ENCODE measurements at places on chromosomes 2 and 18.

DNA sequence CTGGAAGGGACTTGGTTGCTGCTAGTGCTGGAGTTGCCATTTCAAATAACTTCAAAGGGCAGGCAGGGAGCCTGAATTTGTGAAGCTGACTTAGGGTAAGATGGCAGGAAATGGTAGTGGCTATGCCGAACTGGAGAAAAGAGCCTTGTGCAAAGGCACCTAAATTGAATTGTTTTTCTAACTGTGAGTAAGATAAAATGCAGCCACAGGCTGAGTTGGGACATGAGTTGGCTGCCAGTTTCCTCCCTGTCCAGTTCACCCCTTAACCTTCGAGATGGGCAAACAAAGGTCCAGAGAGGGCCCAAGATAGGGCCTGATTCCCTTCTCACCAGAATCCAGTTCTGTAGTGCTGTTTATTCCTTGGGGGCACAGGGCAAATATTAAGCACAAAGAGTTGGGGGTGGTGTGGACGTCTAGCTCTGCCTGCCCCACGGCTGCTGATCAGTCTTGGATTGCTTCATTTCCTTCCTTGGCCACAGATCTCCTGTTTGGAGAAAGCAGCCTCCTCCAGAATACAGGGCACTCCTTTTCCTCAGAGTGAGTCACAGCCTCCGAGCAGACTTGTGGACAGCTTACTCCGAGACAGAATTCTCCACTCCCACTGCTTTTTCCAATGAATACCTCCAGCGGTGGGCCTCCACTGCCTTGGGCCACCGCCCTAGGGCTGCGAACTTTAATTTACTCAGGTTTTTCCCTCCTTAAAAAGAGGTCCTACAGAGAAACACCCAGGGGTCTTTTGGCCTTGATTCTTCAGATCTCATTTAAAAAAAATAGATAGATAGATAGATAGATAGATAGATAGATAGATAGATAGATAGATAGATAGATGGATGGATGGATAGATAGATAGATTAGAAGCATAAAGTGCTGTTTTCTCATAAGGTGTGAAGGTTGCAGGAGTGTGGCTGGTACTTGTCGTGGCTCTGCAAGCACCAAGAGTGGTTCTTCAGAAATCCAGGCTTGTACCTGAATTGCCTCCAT lies 18.4 kb upstream of the SLC20A1 start:
- no peak for DNase-seq

DNA sequence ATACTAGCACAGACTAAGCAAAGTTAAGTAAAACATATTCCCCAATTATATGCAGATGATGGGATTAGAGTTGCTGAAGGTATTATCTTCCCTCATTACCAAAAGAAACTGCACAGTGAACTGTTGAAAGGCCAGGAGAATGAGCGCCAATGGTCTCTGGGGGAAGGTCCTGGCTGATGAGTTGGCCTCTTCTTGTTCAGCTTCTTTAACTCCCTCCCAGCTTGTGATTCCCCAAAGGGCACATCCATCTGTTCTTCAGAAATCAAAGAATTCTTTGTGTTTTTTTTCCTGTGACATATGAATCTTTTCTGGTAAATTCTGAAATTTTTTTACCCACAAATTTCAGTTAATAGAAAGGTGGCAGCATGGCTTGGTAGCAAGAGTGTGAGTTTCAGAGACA lies 667.6 kb downstream of the CNTNAP5 start:
- no peak for DNase-seq

- no peak for DNase-seq
Measured at GRCh38 chr2:239824046-239824694, 201.0 kb downstream of the NDUFA10 start.

DNA sequence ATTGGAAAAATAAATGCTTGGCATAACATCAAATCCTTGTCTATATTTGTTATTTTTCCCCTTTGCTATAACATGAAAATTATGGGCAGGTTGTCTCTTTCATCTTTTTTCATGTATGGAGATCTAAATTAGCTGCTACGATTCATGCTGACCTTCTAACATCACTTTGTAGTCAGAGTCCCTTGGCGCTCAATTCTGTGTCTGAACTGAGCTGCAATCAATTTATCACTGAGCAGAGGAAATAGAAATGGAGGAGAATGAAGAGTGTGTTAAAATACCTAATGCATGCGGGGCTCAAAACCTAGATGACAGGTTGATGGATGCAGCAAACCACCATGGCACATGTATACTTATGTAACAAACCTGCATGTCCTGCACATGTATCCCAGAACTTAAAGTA lies 168.9 kb downstream of the CDH7 start:
- no peak for DNase-seq

DNA sequence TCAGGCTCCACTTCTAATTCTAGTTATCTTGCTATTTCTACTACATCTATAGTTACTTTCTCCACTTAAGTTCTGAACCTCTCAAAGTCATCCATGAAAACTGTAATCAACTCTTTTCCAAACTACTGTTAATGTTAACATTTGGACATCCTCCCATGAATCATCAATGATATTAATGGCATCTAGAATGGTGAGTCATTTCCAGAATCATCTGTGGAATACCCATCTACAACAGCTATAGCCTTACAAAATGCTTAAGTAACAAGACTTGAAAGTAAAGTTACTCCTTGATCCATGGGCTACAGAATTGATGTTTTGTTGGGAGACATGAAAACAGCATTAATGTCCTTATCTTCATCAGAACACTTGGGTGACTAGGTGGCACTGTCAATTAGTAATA lies 35.4 kb downstream of the BARD1 start:
- DNase-seq = no peak

DNA sequence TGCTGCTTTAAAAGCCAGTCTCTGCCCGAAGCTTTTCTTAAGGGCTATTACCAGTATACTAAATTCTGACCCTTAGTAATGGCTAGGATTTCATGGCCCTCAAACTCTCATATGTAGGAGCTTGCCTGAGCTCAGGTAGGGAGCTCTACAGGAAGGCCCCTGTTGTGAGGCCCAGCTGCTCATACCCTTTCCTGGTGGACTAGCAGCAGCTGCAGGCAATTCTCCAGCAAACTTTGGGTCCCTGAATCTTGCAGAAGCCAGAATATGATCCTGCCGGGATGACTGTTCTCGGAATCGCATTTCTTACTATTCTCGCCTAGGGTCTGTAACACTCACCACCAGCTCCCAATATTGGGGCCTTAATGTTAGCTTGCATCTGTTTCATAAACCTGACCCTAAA lies 106.4 kb upstream of the SERTAD2 start:
- DNase-seq = no peak

GRCh38 chr18:77020561-77020960 lies 112.0 kb downstream of the MBP start:
- no peak for DNase-seq

DNA sequence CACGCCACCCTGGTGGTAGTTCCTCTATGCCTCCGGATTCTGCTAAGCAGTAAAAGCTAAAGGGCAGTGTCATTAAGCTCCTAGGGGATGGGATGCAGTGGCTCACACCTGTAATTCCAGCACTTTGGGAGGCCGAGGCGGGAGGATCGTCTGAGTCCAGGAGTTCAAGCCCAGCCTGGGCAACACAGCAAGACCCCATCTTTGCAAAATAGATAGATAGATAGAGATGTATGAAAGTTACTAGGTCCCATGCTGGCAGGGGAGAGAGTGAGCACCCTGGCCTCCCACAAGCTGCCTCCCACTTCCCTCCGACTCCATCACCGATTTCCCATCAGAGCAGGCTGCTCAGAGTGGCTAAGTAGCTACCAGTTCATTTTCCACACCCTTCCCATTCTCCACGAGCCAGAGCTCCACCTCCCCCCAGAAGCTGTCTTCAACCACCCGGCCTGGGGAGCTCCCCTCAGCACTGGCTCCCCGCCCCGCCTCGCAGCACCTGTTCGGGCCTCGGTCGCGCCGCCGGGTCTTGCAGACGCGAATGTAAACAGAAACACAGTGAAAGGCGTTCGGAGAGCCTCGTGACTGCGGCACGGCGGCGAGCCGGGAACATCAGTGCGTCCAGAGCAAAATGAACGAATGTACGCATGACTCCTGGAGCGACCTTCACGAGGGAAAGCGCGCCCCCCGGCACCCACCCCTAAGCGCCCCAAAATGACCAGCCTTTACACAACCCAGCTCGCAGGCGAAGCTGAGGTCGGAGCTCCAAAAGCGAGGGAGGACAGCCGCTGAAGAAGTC lies 598 bp upstream of the CEP68 start:
- DNase-seq = peak; percentile 85

- no peak for DNase-seq
Measured at GRCh38 chr2:123500346-123500745, 524.7 kb upstream of the CNTNAP5 start.

- DNase-seq = no peak
Measured at GRCh38 chr18:75723521-75724340, 296.2 kb upstream of the SMIM21 start.

DNA sequence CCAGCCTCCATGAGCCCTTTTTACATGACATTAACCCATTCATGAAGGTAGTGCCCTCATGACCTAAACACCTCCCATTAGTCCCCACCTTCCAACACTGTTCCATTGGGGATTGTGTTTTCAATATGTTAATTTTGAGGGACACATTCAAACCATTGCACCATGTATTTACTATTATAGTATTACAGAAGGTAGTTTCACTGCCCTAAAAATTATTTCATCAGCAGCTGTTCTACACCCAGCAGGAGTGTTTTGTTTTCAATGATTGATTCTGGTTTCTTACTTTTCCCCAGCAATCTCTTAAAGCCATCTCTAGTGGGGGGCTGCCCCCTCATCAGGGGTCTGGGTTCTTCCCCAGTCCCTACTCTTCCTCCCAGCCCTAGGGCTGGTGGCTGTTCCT lies 71.9 kb downstream of the CERS6 start:
- no peak for DNase-seq

DNA sequence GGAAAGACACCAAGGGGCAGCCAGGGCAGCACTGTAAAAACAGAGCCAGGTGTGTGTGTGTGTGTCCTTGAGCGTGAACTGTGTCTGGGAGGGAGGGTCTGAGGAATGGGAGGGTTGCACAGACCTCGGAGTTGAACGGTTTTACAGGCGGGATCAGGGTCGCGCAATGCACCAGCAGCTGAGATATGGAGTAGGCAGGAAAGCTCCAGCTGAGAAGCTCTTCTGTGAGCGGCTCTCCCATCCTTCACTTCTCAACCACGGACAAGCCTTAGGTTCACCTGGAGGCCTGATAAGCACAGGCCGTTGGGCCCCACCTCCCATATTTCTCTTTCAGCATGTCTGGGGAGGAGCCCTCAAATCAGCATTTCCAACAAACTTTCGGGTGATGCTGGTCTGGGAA lies 12.1 kb downstream of the SERTAD2 start:
- no peak for DNase-seq

DNA sequence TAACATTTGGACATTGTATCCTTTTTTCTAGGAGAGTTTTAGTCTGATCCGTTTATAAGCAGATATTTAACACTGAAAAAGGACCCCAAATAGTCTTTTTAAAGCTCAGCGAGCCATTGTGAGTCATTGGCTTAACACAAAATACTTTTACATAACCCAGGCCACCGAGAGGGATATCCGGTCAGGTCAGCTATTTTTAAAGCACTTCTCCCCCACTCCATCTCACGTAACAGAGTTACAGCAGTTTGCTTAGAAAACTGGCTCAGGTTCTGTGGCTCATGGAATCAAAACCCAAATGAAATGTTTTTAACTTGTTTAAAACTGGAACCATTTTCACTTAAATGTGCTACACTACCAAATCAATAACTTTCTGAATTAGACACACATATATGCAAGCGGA lies 23.9 kb downstream of the COL4A3 start:
- no peak for DNase-seq

DNA sequence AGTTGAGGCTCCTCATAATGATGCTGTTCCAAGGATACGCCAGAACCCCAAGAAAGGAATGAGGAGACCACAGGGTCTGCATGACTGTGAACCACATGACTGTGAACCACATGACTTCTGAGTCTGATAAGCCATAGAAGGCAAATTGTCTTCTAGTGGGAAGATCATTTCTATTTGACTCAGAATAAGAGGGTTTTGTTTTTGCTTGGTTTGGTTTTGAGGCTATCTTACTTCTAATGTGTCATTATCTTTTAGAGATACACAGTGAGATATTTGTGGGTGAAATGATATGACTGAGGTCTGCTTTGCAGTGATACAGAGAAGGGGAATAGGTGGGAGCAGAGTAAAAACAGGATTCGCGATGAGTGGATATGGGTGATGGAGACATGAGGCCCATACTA lies 28.9 kb upstream of the BCL2L11 start:
- no peak for DNase-seq

DNA sequence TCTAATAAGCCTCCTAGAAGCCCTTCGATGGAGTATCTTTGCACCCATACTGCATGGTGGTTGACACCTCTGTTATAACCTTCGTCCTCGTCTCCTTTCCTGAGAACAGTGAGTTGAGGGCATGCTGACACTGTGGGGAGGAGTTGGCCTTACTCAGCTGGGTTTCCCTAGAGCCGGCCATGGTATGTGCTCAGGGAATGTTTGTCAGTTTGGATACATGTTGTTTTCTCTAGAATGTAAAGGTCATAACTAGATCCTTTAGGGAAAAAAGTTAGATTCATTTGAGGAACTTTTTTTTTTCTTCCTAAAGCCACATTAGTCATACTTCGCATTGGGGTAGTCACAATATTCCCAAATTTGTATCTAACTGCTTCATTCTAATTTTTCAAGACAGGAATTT lies 106.0 kb upstream of the FOSL2 start:
- no peak for DNase-seq

GRCh38 chr2:227124811-227125210 lies 39.2 kb downstream of the COL4A4 start:
- DNase-seq = no peak

DNA sequence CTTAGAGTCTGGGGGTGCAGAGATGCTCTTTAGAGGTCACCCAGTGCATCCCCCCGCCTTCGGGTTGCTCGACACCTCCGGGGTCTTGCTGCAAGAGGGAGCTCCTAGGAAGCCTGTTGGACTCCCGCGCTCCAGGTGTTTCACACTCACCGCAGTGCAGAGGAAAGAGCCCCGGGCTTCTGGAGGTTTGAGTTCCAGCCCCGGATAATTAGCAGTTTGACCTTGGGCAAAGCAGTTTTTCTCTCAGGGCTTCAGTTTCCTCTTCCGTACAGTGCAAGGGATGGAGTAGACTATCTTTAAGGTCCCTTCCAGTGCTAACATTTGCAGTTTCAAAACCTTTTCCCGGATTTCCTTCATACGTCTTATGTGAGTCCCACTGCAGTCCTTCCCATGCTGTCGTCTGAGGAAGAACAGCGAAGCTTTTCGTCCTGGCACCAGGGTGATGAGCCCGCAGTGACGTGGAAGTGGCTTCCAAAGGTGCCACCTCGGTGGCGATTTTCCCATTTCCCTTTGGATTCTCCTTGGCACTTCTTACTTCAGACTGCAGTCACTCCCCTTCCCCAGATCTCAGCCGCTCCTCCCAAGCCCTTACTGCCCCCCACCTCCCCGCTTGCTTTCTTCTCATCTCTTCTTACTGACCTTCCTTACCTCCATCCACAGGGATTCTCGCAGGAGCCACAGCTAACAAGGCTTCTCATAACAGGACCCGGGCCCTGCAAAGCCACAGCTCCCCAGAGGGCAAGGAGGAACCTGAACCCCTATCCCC lies 585 bp downstream of the PNKD start:
- no peak for DNase-seq

DNA sequence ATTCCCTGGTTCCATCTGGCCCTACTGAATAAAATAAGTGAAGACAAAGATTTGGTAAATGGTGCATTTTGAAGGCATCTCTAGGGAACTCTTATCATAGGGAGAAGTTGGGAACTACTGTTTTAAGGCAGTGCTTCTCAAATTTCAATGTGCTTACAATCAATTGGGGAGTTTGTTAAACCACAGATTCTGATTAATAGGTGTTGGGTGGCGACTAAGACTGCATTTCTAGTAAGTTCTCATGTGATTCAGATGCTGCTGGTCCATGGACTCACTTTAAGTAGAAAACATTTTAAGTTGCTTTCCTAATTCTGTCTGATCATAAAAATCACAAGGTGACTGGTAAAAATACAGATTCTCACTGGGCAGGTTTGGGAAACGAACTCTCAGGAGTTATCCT lies 14.6 kb downstream of the FARSB start:
- no peak for DNase-seq
